SK-N-DZ (cell line): ENCODE measurements at places on chromosomes 6 and 20.

DNA sequence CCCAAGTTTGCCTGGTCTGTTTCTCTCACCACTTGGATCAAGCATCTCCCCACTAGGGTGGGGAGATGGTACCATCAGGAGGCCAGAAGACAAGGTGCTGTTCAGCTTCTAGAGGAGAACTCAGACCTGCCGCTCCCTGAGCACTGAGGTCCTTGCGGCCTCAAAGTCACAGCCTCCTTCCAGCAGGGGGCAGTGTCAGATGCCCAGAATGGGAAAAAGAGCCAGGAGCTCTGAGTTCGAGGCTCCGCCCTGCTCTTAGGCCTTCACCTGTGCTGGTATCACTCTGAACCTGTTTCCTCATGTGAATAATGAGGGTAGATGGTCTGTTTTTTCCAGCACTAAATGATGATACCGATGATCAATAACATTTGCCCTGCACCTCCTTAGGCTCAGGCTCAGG lies 68.7 kb downstream of the TOX2 start:
- DNase-seq = no peak

DNA sequence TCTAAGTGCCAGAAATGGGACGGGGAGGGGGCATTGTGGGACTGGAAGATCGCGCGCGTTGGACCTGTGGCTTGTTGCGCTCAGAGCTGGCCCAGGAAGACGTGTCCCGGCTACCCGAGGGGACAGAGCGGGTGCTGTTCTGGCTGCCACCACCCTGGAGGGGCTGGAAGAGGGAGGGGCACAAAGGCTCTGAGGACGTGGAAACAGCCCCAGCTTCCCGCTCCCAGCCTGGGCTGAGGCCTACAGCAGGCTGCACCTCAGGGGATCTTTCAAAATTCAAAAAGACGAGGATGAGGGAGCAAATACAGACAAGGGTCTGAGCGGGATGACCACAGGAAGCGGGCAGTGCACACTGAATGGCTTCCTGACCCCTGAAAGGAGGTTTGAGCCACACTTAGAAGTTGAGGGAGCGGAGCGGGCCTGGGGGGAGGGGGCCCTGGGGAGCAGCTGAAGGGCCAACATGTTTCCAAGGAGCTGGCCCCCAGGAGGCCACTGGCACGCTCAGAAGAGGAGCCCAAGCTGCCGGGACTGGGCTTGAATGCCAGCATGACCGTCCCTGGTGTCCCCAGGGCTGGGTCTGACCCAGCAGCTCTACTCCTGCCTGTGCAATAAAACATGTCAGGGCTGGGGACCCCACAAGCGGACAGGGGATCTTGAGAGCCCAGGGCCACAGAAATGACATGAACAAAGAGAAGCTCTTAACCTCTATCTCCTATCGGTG lies 1.3 kb downstream of the OXT start:
- no peak for DNase-seq

DNA sequence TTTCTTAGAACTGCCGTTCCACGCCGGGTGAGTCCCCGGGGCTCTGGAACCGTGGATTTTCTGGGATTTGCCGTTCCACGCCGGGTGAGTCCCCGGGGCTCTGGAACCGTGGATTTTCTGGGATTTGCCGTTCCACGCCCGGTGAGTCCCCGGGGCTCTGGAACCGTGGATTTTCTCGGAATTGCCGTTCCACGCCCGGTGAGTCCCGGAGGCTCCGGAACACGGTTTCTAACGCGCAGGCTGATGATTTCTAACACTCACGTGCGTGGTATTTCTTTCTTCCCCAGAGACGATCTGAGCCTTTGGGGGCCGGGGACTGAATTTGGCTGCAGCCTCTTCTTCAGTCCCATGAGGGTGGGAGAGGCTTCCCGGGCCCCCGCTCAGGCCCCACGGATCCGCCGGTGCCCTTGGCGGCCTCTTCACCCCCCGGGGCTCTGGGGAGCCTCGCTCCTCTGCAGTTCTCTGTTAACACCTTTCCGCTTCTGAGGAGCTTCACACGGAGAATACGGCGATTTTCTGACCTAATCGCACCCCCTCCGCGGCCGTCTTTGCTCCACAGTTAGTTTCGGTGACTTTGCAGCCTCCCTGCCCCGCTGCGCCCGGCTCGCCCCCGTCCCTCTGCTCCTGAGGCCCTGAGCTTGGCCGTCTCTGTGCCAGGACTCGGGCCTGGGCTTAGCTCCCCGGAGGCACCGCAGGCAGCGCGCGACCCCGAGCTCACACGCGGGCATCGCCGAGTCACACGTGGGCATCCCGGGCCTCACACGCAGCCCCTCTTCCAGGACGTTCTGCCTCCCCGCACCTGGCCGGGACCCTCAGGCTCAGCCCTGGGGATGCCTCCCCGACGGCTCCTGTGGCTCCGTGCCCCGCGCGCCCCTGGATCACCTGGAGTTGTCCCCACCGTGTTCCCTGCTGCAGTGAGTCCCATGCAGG lies 7.2 kb upstream of the KIF25 start:
- DNase-seq = no peak

GRCh38 chr20:6135347-6135746 lies 12.5 kb upstream of the FERMT1 start:
- DNase-seq = no peak

GRCh38 chr6:33839399-33840047 lies 35.7 kb upstream of the MLN start:
- DNase-seq = no peak

DNA sequence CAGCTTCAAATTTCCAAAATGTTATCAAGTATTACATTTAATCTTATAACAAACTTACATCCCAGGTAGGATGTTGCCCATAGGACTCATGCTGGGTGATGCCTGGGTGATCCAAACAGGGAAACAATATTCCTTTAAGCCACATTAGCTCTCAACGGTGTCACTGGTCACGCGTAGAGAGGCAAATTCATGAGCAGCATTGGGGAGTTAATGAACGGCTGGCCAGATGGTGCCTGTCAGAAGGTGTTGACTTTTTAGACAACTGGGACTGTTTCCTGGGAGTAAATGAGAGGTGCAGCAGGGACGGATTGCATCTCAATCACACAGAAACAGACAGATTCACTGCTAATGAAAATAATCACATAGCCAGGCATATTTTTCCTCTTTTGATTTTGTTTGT lies 83.3 kb upstream of the ID4 start:
- no peak for DNase-seq

GRCh38 chr6:144647971-144648651 lies 363.0 kb downstream of the UTRN start:
- peak; percentile 8 for DNase-seq

DNA sequence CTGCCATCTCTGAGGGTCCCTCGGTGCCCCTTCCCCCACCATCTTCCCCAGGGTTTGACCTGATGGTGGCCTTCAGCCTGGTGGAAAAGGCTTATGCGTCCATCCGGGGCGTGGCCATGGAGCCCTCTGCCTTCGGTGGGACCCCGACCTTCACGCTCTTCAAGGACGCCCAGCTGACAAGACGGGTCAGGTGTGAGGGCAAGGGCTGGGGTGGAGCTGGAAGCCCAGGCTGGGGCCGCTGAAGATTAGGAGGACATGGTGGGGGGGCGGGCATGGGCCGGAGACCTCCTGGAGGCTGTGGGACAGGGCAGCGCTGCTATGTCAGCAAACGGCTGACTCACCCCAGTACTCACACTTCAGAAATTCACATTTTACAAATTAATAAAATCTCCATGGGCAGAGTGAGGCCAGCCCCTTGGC lies 23.5 kb downstream of the COL20A1 start:
- DNase-seq = no peak

- DNase-seq = no peak
These were observed 53.6 kb upstream of the NT5E start for GRCh38 chr6:85396159-85396808.

DNA sequence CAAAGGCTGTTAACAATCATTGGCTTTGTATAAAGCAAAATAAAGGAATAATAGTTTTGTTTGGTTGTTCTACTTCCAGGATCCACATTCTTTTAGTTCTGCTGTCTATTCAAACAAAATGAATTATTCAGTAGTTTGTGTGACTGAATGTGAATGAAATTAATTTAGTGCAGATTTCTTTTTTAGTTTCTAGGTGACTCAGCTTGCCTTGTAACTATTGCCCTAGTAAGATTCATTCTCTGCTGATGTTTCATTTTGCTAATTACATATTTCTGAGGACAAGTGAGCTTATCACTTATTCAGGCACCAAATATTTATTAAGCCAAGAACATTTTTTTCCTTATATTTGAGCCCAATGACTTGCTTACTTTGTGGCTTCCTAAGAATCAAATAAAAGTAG lies 46.5 kb upstream of the RIPOR2 start:
- DNase-seq = no peak

DNA sequence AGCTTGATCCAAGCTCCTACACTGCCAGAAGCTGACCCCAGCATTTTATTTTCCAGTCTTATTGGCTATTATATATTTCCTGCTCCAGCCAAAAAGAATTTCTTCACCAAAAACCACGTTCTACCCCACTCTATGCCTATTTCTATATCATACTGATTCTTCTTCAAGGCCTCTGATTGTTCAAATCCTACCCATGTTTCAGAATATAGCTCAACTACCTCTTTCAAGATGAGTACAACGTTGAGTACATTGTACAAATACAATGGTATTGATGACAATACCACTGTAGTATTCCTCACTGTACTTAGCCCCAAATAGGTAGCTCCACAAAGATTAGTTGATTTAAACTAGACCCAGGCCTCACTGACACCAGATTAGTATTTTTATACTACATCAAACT lies 31.0 kb downstream of the ASCC3 start:
- no peak for DNase-seq

- DNase-seq = no peak
These were observed 700.7 kb downstream of the PRKN start for GRCh38 chr6:162026843-162027242.

DNA sequence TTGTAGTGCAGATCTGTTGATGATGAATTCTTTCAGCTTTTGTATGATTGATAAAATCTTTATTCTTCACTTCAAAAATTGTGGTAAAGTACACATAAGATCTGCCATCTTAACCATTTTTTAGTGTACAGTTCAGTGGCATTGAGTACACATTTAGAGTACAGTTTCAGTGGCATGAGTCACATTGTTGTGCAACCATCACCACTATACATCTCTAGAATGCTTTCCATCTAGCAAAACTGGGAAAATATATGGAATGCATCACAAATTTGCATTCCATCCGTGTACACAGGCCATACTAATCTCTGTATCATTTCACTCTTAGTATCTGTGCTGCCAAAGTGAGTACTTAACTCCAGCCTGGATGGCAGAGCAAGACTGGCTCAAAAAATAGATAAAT lies 28.7 kb downstream of the SIRPD start:
- DNase-seq = no peak

DNA sequence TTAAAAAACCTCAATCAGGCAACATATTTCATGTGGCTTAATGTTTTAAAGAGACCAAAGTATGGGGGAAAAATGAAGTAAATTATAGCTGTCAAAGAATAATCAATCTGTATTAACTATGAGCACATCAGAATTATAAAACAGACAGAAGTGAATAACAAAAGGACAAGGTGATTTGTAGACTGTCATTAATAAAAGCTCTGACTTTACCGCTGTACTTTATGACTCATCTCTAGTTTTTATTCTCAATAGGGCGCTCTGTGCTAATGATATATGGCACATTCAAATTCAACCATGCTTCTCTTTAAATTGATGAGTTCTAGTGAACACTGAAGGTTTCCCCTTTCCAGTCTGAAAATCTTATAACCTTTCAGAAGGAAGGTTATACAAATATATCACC lies 72.0 kb downstream of the PREP start:
- DNase-seq = no peak

- DNase-seq = no peak
These were observed 48.3 kb upstream of the MRAP2 start for GRCh38 chr6:83985308-83985713.

DNA sequence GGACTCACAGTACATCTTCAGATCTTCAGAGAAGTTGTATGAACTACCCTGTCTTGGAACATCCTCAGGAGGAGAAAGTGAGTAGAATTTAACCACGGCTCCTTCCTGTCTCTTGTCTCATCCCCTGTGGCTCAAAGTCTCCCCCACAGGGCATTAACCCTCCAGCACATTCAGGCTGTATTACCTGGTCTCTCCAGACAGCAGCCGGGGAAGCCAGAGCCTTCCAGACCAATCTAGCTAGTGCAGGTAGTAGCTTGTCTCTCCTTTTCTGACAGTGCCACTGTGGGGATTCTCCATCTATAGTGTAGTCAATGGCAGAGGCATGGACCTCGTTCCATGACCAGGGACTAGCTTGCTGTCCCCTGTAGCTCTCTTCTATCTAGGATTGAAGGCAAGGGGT lies 16.9 kb upstream of the ELMO2 start:
- DNase-seq = no peak

- DNase-seq = no peak
These were observed 7.1 kb upstream of the DST start for GRCh38 chr6:56649782-56650181.

DNA sequence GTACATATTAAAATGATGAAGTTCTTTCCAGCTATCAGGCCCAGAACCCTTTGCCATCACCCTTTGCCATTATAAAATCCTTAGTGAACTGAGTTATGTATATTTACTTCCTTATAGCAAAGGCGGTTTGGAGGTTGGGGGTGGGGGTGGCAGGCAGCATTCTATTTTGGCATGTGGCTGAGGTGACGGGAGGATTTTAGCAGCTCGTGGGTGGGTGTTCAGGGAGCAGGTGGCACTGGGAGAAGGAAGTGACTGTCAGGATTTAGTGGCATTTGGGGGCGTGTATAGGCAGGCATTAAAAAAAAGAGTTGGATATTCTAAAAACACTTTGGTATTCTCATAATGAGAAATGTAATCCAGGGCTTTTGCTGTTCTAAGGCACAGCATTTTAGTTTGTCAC lies 150.7 kb downstream of the RIMS1 start:
- no peak for DNase-seq

DNA sequence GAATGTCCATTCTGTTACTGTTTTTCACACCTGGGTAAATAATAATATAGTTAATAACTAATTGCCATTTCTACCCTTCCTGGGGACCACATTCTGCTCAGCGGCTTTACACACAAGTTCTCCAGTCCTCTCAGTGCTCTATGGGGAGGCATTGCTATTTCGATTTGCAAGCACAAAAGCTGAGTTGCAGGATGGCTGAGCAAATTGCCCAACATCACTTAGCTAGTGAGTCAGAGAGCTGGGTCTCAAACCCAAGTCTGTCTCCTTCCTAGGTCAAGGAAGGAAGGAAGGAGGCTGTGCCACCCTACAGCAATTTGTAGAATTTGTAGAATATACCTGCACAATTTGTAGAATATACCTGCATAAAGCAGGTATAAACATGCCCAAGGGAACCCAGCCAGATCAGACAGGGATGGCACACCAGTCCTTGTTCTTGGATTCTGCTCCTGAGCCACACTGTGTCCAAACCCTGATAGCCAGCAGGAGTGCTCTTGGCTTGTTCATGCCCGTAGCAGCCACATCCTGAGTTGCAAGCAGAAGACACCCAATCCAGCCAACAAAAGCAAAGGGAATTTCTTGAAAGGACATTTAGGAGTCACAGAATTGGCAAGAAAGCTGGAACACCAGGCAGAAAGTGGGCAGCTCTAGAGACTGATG lies 56.9 kb downstream of the LY86 start:
- no peak for DNase-seq
